ENCODE measurements at places on chromosomes 16 and 17.

DNA sequence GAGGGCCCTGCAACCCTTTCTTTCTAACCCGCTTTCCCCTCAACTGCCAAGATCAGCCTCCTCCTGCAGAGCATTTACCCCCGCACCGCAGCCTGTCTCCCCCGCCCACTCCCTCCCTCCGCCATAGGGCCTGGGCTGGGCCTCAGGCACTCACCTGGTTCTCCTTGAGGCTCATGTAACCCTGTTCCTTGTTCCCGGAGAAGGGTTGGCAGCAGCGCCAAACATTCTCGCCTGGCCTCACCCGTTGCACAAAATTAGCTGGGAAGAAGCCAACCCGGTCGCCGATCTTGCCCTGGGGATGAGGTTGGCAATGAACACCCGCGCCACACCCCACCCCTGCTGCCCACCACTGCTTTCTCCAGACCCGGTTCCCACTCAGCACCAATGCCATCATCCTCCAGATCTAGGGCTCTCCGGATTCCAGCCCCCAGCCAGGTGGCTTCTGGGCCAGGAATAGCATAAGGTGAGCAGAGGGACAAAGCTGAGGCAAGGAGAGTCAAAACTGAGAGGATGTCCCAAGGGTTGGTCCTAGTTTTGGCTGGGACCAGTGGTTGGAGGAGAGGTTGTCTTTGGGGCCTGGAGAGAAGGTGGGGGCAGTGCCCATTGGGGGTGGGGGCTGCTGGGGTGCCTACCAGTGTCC is 12.8 kb downstream of the STAC2 start:
- DNase-seq = no peak

GRCh38 chr17:51587516-51587915 is 327.2 kb downstream of the UTP18 start:
- DNase-seq = no peak

DNA sequence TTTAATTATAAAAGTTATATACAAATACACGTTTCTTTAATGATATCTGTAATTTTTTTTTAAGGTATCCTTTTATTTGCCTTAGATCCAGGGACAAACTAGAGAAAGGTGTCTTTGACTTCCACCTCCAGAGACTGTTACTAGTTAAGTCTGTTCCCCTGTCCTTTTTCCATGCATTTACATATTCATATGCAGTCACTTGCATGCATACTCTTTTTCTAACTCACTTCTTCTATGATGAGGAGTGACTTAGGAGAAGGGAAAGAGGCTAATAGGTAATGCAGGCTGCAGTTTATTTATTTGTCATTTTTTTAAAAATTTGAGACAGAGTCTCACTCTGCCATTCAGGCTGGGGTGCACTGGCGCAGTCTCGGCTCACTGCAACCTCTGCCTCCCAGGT is 60.9 kb downstream of the OMG start:
- no peak for DNase-seq

DNA sequence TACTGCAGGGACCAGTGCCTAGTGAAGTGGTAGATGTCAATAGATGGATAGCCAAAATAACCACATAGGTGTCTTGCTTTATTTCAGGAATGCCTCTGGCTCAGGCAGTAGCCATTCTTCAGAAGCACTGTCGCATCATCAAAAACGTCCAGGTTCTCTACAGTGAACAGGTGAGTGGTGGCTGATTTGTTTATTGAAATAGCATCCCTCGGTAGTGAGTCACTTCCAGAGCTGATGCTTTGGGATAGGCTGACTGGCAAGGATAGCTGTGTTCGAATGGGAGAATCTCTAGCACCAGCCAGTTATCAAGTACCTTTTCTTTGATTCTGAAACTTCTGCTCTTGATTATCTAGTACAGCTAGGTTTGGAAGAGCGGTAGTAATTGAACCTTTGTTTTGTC is 10.3 kb downstream of the PHAF1 start:
- DNase-seq = no peak

DNA sequence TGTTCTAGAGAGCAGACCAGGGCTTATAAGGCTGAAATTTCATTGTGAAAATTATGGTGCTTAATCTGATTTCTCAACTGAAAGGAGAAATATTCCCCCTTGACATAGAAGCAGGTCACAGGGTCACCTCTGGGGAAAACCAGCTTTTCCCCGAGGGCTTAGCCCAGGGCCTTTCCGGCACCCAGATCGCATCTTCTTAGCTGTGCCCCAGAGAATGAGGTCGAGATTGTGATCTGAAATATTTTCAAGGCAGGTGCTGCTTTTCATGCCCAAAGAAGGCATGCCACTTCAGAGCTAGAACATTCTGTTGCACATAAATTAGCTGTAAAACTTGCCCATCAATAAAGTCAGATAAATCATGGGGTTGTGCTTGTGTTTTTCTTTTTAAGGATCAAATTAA is 25.4 kb upstream of the ARHGAP17 start:
- DNase-seq = no peak

DNA sequence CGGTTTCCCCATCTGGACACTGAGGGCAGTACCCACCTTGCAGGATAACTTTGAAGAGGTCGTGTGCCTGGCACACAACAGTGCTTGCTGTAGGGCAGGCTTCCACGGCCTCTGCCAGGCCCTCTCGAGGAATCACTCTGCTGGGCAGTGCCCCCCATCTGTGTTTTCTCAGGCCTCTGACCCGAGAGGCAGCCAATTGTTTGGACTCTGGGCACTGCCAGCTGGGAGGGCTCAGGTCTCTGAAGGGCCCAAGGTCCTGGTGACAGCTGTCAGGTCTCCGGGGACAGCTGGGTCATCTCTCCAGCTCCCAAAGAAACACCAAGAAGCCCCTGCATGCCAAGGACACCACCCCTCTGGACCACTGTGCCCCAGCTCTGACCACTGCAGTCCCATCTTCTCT is 1.0 kb upstream of the RAB26 start:
- DNase-seq = no peak

DNA sequence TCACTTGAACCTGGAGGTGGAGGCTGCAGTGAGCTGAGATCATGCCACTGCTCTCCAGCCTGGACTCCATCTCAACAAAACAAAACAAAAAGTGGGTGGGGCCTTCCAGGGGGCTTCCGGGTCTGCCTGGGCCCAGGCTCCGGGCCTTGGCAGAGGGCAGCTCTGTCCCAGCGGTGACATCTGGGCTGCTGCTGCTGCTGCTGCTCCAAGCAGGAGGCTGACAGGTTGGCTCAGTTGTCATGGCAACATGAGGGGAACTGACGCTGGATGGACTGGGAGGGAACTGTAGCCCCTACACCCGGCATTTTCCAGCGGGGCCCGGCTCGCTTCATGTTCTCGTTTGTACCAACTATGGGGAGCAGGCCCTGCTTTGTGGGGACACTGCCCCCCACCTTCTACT is 4.0 kb downstream of the BAIAP3 start:
- no peak for DNase-seq

GRCh38 chr17:4006165-4006589 is 41.9 kb upstream of the ATP2A3 start:
- DNase-seq = no peak

DNA sequence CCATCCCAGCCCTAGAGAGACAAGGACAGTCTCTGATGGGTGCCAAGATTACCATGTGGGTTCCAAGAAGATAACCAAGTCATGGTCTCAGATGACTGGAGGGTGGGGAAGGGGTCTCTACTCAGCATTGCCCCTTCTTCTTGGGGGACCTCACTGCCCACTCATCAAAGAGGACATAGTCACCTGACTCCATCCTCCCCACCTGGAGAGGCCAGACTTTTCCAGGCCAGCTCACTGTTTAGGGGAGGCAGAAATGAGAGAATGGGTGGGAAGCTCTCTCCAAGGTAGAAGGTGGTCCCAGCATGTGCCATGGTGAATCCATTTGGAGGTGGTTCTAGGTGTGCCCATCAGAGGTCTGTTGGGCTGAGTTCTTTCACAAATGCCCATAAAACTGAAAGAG is 20.7 kb upstream of the IL21R start:
- no peak for DNase-seq

DNA sequence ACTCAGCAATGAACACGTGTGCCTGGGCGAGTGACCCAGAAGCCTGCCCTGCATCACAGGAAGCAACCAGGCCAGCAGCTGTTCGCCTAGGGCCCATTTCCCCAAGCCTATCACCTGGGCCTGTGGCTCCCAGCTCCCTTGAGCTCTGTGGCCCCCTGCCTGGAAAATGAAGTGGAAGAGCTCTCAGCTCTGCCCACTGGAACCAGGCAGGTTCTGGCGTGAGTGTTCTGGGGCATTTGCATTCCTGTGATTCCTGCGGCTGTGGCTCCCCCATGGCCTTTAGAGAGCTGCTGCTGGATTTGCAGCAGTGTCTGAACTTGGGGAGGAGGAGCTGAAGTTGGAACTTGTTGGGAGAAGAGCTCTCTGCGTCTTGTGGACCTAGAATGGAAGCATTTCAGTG is 22.8 kb downstream of the PGS1 start:
- DNase-seq = no peak

- no peak for DNase-seq
These were observed 39.4 kb upstream of the VWA3A start for GRCh38 chr16:22052980-22053379.

DNA sequence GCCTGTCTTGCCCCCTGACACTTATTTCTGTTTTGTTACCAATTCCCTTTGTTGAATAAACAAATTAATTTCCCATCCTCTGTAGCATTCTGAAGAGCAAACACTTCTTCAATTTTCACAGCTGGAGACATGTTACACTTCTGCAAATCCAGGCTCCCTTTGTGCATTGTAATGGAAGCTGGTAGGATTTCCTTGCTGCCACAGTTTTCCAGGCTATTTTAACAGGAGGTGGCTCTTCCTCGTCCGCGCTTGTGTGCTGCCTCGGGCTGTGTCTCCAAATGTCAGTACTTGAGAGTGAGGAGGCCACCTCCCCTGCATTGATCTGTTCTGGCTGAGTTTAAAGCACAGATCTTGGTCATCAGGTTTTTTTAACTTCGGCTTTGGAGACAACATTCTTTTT is 40.0 kb downstream of the SOST start:
- DNase-seq = no peak
